ENCODE measurements at places on chromosomes 11 and 22.

DNA sequence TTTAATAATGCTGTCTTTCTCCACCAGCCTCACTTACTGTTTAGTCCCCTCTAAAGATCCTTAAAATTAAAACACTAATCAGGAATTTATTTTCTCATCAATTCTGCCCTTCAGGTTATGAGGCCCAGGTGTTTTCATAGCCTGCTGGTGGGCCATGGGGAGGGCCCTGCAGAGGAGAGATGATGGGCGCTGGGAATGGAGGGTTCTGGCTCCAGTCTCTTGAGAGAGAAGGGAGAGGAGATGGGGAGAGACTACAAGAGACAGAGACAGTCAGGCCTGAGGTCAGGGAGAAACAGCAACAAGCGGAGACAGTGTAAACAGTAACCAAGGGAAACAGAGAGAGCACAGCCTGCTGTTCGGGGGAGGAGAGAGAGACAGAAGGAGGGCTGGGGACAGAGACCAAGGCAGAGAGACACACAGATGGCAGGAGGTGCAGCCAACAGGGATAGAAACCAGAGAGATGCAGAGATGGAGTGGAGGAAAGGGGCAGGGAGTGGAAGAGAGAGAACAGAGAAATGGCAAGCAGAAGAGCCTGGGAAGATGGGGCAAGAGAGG lies 187.3 kb upstream of the SYT13 start:
- no peak for DNase-seq

DNA sequence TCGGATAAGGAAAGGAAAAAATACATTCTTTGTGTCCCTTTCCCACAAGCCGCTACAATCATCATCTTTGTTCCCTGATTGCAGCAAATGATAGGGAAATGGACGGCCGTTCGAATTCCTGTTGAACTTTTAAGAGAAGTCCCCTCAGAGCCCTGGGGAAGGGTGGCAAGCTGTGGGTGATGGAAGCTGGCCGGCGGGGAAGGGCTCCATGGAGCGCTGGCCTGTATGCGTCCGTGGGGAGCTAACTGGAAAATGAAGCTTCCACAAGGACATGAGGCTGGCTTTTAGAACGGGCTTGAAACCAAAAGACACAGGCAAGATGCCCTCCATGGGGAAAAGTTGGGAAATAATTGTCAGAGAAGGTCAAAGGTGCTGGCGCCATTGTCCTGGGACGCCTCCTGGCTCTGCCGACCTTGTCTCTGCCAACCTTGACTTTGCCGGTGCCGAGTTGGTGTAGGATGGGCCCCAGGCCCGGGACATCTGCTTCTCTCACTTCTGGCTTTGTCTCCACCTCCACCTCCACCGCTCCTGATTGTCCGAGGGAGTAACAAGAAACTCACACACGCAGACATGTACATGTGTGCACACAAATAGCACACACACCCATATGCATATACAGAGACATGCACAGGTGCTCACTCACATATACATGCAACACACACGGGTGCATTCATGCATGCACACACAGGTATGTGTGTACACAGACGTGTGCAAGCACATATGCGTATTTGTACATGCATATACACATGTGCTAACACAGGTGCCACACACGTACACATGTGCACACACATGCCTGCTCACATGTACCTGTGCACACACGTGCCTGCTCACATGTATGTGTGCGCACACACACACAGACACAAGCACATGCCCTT lies 14.5 kb upstream of the PPARA start:
- no peak for DNase-seq

- DNase-seq, result no peak
Measured at GRCh38 chr22:46813816-46814597, 51.6 kb downstream of the TBC1D22A start.

- no peak for DNase-seq
Measured at GRCh38 chr11:48083421-48083820, 103.1 kb downstream of the PTPRJ start.

DNA sequence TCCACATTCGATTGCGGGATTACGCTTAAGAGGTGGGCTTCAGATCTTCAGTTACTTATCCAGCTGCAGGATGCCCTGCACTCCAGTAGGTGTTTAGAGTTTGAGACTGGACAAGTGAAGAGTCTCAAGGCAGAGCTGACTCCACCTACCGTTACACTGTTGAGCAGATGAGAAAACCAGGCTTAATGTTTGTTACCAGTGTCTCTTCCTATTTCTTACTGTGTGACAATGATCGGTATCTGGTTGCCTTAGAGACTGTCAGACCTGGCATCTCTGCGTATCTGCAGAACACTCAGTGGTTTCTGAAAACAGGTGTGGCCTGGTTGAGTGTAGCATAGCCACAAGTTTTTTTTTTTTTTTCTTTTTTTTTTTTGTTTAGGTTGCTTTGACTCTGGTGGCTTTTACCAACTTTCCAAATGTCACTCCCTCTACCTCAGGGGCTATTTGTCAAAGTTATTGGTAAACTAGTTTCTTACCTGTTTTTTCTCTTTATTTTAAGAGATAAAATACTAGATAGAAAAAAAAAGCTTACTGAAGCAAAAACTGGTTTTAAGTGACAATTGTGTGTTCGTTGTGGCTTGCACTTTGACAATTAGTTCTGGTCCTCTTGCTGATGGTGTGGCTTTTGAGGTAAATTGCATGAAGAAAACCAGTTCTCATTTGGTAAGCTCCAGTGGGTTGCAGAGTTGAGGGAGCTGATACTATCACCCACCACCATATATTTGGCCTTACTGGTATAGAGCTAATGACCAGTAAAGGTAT lies 284.8 kb downstream of the ETS1 start:
- DNase-seq, result no peak

- DNase-seq, result no peak
Measured at GRCh38 chr11:33801821-33802193, 27.5 kb upstream of the FBXO3 start.

- DNase-seq, result no peak
Measured at GRCh38 chr11:43872995-43873394, 7.6 kb upstream of the ALKBH3 start.

- DNase-seq, result no peak
Measured at GRCh38 chr11:2114430-2115241, 24.6 kb downstream of the IGF2 start.

- no peak for DNase-seq
Measured at GRCh38 chr11:28245131-28245530, 136.9 kb downstream of the METTL15 start.

DNA sequence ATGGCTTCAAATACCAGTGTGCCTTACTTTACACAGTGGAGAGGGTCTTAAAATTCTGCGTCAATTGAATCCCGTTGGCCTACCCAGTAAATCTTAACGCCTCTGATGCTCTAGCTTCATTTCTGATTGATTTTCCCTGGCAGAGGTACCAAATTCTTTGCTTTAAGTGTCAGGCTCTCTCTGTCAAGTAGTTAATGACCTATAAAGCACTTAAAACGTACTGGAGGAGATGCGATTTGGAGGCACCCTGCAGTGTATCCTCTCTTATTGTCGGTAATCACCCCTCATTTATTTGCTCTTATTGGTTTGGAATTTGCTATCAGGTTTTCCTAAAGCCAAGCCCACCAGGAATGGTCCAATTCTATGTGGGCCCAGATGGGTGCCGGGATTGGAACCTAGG lies 59.2 kb downstream of the NFAM1 start:
- DNase-seq, result no peak

DNA sequence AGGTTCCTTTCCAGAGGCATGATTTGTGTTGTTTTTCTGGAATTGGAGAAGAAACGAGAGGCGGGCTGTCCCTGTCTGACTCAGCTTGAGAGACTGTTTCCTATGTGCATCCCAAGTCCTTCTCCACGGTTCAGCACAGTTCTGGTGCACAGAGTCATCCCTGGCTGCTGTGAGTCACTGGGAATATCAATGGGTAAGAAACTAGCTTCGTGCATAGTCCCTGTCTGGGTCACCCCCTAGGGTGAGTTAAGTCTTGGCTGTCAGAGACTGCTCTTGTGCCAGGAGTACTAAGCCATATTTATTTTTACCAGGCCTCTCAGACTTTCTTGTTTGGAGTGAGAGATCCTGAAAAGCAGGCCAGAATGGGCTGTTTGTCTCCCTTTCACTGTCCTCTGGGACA lies 2.4 kb upstream of the LRP4 start:
- no peak for DNase-seq

DNA sequence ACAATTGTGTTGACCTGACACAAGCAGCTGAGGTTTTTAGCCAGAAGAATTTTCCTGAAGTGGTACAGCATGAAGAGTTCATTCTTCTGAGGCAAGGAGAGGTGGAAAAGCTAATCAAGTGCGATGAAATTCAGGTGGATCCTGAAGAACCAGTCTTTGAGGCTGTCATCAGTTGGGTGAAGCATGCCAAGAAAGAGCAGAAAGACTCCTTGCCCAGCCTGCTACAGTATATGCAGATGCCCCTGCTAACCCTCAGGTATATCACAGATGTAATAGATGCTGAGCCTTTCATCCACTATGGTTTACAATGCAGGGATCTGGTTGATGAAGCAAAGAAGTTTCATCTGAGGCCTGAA lies 12.9 kb upstream of the SCARF2 start:
- no peak for DNase-seq

GRCh38 chr11:39806652-39807051 lies 1652.8 kb downstream of the LRRC4C start:
- DNase-seq, result no peak

GRCh38 chr11:29324328-29324727 lies 692.5 kb downstream of the KCNA4 start:
- DNase-seq, result no peak

- no peak for DNase-seq
Measured at GRCh38 chr11:33669598-33670249, 30.9 kb downstream of the C11orf91 start.

GRCh38 chr22:45504373-45505341 lies 2.0 kb downstream of the FBLN1 start:
- DNase-seq, result no peak

DNA sequence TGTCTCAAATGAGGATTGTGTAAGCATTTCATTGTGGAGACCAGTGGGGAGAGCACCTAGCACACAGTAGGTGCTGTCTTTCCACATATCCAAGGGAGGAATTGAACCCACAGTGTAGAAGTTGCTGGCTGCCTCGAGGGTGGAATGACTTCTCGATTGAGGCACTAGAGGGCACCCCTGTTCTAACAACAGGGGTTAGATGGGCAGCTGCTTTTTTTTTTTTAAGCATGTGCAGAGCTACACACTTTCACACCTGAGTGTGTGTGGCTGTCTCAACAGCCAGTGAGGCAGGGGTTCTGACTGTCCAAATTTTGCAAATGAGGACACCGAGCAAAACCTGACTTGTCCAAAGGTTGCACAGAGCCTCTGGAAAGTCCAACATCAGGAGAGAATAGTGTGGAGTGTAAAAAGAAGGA lies 118.2 kb upstream of the CRYBB3 start:
- DNase-seq, result no peak

DNA sequence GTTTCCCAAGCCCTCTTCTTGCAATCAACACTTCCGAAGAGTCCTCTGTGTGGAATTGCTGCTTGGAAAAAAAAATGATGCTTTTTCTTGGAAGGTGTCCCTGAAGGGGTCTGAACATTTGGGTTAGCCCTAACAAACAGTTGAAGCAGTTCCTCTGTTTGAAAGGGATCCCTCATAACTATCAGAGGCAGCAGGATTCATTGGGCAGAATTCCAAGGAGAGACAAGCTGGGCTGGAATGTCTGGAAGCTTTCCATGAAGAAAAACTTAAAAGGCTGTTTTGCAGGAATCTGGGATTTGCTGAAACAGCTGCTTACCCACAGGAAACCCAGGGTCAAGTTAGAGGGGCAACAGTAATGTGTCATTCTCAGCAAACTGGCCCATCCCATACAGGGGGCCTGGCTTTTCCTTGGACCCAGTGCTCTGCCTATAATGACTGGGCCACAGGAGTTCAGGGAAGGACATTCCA lies 3.1 kb downstream of the CSNK2A3 start:
- no peak for DNase-seq

DNA sequence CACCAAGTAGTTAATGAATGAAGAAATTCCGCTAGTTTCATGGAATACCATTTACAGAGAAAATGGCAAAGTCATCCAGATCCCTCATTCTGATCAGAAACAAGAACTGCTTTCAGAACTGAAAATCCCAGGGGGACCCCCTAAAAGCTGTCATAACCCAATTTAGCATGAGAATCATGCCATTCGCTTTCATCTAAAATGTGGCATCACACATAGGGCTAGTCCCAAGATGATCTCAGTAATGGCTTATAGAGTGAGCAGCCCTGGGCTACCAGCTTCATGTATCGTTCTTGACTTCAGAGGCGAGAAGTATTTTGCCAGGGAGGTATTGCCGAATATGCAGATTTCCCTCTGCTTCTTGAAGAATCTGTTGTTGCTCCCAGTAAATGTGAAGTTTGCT lies 134.0 kb downstream of the TTC17 start:
- DNase-seq, result no peak

GRCh38 chr22:38733329-38733723 lies 22.5 kb downstream of the SUN2 start:
- no peak for DNase-seq

DNA sequence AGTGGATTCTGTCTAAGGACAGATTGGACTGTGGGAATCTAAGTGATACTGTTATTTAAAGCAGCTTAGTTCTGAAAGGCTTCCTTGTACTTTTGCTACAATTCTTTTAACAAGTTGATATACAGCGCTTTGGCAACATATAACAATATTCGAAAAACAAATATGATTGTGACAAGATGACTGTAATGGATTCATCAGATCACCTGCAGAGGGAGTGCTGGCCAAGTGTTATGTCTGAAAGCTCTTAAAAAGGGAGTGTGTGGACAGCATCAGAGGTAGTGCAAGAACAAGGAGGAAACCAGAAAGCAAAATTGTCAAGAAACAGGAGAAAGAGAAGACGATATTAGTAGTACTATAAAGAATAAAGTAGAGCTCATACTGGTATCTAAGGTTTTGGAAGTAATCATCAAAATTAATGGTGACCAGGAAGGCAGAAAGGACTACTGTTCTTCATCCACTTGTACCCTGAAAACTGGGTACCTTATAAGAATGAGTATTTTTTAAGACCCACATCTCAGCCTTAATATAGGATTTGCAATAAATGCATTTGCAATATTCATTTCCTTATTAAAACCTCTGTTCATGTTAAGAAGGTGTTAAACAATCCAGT lies 1112.0 kb upstream of the CCDC90B start:
- DNase-seq, result no peak

DNA sequence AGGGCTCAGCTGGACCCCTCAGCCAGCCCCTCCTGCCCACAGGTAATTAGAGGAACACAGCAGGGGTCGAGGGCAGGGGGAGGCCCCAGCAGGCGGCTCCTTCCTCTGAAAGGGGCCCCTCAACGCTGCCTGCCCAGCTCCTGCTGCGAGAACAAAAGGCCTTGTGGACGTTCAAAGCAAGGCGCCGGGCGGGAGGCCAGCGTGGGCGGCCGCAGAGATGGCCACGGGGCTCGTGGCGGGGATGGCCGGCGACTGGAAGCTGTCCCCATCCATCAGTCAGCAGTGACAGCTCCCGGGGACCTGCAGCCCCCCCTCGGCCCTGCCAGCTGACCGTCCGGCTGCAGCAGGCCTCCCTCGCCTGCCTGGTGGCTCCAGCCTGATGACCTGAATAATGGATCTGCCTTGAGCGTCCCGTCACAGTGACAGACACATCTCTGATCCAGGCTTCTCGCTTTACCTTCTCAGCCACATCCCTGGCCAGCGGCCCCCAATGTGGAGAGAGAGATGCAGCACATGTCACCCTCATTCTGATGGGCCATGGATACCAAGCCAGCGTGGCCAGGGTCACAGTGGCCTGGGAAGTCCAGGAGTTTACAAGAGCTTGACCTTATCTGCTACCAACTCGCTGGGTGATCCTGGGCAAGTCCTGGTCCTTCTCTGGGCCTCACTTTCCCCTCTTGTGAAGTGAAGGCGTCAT lies 159.3 kb downstream of the MN1 start:
- DNase-seq, result no peak

GRCh38 chr22:35016909-35017308 lies 49.0 kb upstream of the ISX start:
- DNase-seq, result no peak
